ENCODE measurements at places on chromosomes 5 and 9.

DNA sequence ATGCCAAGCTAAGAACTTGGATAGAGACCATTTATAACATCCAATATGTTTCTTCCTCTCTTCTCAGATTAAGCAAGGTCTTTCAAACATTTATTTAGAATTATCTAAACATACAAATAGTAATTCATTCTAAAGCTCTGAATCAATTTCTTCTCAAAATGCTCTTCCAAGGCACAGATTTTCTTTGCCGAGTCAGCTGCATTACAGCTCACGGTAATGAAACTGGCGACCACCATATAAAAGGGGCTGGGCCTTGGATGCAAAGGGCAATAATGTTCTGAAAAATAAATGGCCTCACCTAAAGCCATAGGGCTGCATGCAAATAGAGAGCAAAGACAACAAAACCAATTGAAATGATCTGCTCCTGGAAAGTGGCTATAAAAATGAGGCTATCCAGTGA, 63.8 kb downstream of the MED27 start:
- no peak for DNase-seq

DNA sequence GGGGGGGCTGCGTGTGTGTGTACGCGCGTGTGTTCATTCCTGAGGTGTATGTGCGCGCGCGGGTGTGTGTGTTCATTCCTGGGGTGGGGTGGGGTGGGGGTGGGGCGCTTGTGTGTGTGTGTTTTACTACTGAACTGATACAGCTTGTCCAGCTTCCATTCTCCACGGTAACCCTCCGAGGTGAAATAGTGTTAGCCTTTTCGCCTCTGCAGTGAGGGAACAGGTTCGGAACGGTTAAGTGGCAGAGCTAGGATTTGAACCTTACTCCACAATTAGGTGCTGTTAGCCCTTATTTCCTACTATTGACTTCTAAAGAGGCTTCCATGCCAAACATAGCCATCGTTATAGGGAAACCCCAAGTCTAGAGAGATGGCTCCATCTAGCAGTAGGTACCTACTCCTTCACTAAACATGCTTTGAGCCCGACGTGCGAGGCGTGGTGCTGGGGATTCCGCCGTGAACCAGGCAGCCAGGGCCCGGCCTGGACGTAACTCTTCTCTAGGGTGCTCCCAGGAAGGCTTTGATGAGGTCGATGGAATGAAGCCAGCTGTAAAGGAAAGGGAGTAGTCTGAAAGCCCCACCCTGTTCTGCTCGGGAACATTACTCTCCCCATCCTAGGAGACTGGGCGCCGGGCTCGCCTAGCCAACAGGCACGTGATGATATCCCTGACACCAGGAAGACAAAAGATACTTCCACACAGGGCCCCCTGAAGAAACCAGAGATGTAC, 782 bp upstream of the SKP1 start:
- DNase-seq = no peak

DNA sequence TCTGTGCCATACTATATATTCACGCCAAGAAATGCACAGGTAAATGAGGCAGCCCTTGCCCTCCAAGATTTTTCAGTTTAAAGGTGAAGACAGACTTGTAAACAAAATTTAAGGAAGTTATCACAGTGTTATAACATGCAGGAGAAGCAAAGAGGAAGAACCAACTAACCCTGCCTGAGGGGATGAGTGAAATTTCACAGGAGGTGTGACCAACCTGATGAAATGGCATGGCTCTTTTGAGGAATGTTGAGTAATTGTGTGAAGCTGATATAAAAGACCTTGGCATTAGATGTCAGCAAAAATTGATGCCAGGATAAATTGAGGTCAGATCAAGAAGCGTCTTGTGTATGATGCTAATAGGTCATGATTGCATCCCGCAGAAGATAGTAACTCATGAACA, 86.5 kb downstream of the HCN1 start:
- DNase-seq = no peak

DNA sequence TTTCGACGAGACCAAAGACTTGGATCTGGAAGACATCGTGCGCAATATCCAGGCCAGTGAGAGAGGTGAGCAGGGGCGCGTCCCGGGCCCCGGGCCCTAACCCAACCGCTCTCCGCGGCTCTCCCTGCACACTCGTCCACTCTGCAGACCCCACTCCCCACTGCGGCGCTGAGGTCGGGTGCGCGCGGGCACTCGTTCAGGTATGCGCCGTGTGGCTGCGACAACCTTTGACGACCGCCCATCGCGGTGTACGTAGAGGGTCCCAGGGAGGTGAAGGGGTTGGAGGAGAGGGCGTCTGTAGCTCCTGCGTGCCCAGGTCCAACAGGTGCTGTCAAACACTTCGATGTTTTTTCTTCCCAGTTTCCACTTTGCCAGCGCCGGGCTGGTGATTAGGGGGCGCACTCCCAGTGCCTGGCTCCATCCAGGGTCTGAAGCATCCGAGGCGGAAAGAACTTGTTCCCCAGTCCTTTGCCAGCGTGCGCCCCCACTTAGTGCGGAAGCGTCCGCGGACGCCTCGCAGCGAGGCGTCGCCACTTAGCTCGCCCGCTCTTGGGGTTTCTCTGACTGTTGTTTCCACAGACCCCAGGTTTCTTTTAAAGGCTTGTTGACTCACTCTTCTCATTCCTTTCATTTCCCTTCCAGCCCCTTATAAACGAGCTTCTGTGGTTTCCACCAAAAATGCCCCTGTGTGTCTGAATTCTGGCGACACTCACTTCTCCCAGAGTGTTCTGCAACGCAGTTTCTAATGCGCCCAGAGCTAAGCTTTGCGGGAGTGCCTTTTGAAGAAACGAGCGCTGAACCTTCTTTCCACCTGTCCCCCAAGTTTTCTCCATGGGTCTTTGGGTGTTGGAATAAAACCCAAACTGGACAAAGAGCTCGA, 1.6 kb downstream of the NPR3 start:
- DNase-seq = no peak

- DNase-seq = no peak
Observed at GRCh38 chr5:140345919-140346347, 470 bp downstream of the HBEGF start.

DNA sequence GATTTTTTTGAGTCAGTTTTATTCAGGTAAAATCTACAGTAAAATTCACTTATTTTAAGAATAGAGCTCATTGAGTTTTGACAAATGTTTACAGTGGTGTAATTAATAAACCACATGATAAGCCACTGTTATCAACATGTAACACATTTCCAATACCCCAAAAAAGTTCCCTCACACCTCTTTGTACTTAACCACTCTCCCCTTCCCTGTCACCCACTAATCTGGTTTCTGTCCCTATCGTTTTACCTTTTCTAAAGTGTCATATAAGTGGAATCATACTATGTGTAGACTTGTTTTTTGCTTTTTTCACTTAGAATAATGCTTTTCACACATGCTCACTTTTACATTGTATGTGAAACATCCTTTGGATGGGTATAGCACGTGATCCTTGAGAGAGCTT, 127.2 kb downstream of the KDM4C start:
- DNase-seq = no peak

- no peak for DNase-seq
Observed at GRCh38 chr9:130451509-130452388, 7.0 kb downstream of the ASS1 start.

- no peak for DNase-seq
Observed at GRCh38 chr9:135038826-135039225, 48.6 kb upstream of the OLFM1 start.

DNA sequence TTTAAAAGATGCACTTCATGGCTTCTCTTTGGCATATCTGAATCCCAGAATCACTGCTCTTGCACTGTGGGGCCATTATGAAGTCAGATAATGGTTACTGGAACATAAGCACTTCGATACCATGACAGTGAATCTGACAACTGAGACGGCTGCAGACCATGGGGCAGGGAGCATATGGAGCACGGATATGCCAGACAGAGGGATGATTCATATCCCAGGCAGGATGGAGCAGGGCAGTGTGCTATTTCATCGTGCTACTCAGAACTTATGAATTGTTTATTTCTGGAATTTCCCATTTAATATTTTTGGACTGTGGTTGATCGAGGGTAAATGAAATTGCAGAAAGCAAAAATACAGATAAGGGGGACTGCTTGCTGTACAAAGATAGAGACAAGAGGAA, 145.0 kb downstream of the EGFLAM start:
- DNase-seq = no peak

GRCh38 chr9:6673326-6674025, 27.9 kb upstream of the GLDC start:
- DNase-seq = no peak

DNA sequence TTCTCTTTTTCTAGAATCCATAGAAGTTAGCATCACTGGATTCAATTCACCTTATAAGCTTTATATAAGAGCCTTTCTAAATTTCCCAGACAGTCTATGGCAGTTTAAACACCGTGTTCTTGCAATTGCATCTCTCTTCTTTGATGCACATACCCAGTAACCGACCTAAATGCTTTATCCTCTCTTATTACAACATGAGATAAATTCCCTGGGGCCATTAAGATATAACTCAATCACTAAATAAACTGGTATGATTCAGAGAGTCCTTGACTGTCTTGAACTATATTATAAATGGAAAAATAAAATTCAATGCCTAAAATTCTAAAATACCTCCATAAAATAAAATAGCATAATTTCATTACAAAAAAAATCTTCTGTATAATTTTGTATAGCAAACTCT, 98.1 kb downstream of the DIRAS2 start:
- no peak for DNase-seq

GRCh38 chr9:38286357-38286756, 106.1 kb upstream of the ALDH1B1 start:
- no peak for DNase-seq

DNA sequence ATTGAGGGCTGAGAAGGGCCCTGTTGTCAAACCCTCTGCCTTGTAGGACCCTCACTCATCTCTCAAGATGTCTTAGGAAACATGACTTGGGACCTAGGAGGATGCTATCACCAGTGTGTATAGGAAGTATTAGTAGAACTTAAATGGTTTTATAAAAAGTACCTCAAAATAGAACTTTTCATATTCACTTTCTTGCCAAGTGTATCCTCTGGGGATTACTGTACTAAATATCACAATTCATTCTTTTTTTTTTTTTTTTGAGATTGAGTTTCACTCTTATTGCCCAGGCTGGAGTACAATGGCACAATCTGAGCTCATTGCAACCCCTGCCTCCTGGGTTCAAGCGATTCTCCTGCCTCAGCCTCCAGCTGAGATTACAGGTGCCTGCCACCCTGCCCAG, 56.2 kb downstream of the ARHGEF28 start:
- no peak for DNase-seq

DNA sequence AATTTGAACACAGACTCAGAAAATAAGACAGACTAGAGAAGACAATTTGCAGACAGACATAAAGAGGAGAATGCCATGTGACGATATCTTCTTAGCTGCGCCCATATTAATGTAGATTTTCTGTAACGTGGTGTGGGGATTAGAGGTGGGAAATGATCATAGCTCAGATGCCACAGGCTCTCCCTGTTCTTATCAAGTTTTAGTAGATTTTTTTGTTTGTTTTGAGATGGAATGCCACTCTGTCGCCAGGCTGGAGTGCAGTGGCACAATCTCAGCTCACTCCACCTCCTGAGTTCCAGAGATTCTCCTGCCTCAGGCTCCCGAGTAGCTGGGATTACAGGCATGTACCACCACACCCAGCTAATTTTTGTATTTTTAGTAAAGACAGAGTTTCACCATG, 59.4 kb downstream of the VPS13A start:
- no peak for DNase-seq

DNA sequence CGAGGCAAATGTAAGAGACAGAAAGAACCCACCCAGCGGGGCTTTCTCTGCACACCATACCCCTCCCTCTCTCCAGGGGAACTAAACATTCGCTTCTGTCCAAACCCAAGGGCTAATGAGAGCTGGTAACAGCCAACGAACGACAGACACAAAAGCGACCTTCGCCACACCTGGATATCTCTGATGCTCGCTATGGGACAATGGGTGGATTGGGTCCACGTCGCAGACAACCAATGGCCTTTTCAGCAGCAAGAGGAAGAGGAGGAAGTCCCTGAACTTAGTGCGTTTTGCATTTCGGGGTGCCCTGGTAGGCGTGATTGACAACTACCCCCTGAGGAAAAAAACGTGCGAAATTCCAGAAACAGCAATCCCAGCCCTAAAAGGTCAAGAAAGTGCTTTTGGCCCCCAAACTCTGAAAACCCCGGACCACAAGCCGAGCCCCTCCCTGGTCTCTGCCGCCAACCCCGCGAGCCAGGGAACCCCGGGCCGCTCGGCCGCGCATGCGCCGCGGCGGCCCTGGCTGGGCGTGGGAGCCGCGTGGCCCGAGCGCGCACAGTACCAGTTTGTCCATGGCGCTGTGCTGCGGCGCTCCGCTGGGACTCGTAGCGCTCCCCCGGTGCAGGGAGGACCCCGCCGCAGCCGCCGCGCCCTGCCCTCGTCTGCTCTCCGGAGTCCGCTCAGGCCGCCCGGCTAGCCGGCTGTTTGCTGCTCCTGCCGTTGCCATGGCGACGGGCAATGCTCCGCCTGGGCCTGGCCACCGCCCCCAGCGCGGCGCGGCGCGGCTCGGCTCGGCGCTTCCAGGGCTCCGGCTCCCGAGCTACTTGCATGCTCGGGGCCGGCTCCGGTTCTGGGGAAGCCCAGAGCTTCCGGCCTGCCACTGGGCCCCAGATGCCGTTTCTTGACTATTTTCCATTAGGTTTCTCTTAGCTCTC, 66.9 kb upstream of the DNAH5 start:
- peak; percentile 6 for DNase-seq

- no peak for DNase-seq
Observed at GRCh38 chr5:96837303-96837702, 29.6 kb upstream of the ERAP1 start.

DNA sequence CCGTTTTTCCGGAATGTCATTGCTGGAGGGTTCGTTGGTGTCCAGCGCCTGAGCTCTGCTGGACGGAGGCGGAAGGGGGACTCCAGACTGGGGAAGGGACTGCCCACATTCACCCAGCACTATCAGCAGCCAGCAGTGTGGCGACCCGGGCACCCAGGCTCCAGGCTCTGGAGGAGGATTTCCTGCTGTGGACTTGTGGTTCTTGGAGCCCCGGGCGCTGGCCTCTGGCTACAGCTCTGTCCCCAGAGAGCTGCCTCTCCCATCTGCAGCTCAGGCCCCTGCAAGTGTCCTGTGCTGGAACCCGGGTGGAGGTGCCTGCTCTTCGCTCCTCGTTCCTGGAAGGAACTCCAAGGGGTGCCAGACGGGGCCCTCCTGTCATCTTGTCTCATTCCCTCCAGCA, 152.6 kb downstream of the RGS3 start:
- no peak for DNase-seq

DNA sequence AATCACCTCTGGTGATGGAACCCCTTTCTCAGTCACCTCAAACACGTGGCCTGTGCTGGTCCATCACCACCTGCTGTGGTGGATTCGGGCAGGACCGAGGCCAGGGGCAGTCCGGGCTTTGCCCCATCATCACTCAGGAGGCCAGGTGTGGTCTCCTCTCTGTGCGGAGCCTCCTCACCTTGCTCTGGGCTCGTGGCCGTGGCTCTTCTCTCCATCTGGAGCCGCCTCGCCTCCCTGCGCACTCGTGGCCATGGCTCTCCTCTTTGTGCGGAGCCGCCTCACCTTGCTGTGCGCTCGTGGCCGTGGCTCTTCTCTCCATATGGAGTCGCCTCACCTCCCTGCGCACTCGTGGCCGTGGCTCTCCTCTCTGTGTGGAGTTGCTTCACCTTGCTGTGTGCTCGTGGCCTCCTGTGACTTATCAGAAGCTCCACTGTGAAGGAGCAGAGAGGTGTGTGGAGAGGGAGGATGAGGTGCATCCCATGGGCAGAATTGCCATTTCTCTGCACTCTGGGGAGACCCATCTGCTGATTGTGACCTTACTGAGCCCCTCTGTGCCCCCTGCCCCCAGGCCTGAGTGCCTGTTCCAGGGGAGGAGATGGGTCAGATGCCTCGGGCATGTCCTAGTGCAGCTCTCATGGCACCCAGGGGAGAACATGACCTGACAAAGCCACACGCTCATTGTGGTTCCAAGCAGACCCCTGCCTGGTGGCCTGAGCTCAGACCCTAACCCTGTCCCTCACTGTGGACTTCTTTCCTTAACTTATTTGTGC, 276.6 kb upstream of the IRX2 start:
- no peak for DNase-seq
